ENCODE measurements at places on chromosomes 11 and 22.

DNA sequence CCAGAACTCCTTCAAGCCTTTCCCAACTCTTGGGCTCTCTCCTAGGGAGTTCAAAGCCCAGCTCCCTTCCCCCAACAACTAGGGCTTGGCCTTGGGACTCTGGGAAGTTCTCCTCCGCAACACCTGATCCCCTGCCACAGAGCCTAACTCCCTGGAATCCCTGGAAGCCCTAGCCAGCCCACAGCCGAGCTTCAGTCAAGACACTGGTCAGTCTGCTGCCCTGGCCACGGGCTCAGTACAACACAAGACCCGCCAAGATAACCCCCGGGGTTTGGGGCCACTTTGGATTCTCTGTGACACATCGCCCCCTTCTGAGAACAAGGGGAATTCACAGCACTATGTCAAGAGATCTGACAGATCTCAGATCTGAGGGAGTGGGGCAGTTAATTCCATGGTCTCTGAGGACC lies 58.3 kb downstream of the SLC22A12 start:
- no peak for DNase-seq

- no peak for DNase-seq
Measured at GRCh38 chr22:39631381-39632286, 61.1 kb downstream of the CACNA1I start.

DNA sequence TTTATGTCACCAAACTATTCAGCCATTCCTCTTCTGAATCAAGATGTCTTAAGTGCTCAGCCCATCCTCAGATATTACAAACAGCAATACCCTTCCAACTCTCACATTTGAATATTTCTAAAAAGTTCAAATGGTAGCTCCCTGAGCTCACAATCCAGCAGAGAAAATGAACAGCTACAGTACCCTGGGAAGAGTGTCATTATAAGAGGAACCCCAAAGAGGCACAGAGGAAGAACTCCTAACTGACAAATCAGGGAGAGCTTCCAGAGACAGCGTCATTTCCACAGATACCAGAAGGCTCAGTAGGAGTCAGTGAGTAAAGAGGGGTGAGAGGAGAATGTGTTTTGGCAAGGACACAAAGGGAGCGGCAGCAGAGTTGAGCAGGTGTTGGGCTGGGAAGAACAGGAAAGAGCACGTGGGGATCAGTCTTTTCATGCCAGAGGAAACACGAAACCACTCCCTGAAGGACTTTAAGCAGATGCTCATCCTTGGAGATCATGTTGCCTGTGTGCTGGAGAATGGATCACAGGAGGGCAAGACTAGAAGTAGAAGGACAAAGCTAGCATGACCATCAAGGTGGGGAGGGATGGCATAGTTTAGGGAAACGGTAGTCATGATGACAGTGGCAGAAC lies 4.3 kb downstream of the CLTCL1 start:
- DNase-seq, result no peak

GRCh38 chr11:14258221-14258935 lies 100.6 kb downstream of the RRAS2 start:
- no peak for DNase-seq

GRCh38 chr11:27412192-27412691 lies 49.2 kb upstream of the CCDC34 start:
- no peak for DNase-seq

GRCh38 chr22:46195487-46196165 lies 45.3 kb downstream of the PPARA start:
- no peak for DNase-seq

DNA sequence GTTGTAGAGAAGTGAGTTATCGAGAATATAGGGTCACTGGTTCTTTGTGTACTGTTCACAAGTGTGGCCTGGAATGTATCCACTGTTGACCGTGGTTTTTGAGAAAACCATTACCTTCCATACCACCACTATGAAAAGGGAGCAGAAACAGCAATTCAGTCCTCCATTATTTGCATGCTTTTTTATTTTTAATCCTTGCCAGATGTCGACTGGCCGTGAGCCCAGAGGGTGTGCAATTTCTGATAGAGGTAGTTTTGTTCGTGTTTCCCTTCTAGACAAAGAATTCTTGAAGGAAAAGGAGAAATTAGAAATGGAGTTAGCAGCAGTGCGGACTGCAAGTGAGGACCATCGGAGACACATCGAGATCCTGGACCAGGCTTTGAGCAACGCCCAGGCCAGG lies 81.7 kb downstream of the AMOTL1 start:
- no peak for DNase-seq

GRCh38 chr11:19330416-19330815 lies 89.7 kb upstream of the E2F8 start:
- DNase-seq, result no peak

DNA sequence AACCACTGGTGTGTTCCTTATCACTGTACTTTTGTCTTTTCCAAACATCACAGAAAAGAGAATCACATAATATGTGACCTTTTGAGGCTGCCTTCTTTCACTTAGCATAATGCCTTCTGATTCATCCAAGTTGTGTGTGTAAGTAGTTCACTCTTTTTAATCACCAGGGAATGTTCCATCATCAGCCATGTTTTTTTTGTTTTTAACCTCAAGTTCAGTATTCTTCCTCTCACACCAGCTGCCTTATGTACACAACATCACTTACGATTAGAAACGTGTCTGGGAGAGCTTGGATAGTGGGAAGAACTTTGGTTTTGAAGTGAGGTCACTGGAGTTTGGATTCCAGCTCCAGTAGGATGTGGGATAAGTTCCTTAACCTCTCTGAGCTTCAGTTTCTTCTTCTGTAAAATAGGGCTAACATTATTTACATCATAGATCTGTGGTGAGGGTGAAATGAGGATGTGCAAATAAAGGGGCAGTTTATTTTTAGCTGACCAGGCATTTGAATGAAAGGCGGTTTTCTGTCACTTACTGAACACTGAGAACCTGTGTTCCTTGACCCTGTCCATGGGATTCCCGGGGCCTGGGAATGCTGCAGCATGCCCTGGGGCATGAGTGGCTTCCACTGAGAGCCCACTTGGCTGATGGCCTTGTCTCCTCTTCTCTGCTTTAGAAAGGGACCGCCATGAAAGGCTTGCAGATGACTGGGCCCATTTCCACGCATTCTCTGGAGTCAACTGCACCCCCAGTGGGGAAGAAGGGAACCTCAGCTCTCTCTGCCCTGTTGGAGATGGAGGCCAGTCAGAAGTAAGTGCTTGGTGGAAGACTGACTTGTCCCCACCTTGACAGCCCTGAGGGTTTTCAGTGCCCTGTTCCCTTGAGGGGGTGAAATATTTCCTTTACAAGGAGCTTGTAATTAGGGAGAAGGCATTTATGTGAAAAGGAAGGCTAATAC lies 92.6 kb downstream of the DEPDC5 start:
- DNase-seq, result no peak

- no peak for DNase-seq
Measured at GRCh38 chr22:39237318-39238100, 7.3 kb downstream of the PDGFB start.

DNA sequence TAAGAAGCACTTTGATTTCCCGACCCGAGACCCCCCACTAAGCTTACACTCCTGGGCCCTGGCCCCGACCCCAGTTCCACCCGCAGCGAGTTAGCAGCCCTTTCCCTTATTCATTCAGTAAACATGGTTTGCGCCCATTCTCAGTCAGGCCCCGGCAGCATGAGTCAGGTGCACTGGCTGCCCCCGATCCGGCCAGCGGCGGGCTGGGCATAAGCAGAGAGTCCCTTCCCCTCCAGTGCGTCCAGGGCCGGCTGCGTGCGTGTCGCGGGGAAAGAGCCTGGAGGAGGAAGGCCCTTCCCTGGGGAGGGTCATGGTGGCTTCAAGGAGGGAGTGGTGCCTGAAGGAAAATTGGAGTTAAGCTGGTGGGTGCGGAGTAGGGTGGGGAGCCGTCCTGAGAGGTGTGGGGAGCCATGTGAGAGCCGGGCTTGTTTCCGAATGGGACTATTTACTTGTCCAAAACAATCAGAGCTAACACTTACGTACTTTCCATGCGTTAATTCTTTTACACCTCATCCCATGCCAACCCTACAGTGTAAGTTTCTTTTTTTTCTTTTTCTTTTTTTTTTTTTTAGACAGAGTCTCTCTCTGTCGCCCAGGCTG lies 657 bp downstream of the IGHMBP2 start:
- DNase-seq, result peak; percentile 9

DNA sequence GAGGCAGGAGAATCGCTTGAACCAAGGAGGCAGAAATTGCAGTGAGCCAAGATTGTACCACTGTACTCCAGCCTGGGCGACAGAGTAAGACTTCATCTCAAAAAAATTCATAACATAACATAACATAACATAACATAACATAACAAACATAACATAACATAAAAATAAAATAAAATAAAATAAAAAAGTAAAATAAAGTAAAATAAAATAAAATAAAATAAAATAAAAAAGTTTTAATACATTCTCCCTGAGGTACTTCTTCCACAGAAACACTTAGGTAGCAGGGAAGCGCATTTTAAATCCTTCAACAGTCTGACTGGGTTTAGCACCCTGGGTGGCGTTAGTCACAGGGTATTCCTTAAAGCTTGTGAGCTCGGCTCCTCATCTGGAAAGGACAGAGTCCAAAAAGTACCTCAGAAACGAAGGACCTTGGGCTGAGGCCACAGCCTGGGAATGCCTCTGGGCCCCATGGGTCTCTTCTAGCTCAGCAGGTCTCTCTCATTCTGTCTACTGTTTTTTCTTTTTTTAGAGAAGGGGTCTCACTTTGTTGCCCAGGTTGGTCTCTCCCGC lies 41.7 kb downstream of the MICAL3 start:
- DNase-seq, result no peak

- no peak for DNase-seq
Measured at GRCh38 chr11:85029964-85030363, 597.2 kb downstream of the DLG2 start.

GRCh38 chr11:11119917-11120316 lies 233.1 kb downstream of the CSNK2A3 start:
- no peak for DNase-seq

All from stimulated activated naive CD4-positive, alpha-beta T cell treated with Interleukin-2 at 50 U/mL for 16 hours (primary cell).